Spleen (tissue), 13 donors: ENCODE measurements at places on chromosomes 3 and 15. TPM values are rescaled to one million over a fixed set of nuclear protein-coding genes. Genes with fewer than 3 reads are reported as not detected.
A peak's percentile ranks its signal among the peaks of the same experiment; 100 is the strongest.

DNA sequence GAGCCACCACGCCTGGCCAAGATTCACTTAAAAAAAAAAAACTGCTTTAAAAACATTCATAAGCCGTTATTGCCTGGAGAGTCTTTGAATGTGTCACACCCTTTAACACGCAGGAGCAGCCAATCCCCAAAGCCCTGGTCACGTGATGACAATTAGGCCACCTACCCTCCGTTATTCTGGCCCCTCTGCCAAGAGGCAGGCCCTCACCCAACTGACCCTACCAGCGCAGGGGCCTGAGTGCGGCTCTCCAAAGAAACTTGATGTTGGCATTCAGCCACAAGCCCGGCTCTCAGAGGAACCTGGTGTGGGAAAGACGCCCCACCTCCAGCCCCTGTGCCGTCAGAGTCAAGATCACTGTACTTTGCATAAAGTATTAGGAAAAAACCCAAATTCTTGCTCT is 11.6 kb upstream of the MUC4 start:
- H3K4me1 ChIP-seq, result no peaks in the 10 kb centered on the region
- DNase-seq, result no peak
- no peaks in the 10 kb centered on the region for H3K27me3 ChIP-seq
- H3K36me3 ChIP-seq, result no peaks in the 10 kb centered on the region
- H3K27ac ChIP-seq, result no peak overlapping the region

DNA sequence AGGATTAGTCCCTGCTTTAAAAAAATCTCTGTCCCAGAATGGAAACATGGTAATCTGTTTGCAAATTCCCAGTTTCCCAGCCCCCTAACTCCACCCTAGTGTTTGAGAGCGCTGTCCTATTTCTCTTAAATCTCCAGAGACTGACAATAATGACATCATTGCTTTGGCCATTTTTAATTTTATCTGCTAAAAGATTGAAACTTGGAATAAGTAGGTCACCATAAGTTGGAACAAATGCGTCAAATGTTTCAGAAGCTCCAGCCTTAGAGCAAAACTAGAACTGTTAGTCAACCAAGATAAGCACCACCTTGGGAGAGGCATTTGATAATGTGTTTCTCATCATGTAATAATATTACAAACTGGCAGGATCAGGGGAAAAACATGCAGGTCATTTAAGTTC is 25.7 kb upstream of the MB21D2 start:
- no peaks in the 10 kb centered on the region for H3K4me1 ChIP-seq
- no peaks in the 10 kb centered on the region for H3K36me3 ChIP-seq
- no peak overlapping the region for H3K27ac ChIP-seq

- no peak overlapping the region for H3K4me3 ChIP-seq
- H3K4me1 ChIP-seq, result no peaks in the 10 kb centered on the region
- no peaks in the 10 kb centered on the region for H3K36me3 ChIP-seq
- H3K27ac ChIP-seq, result no peak overlapping the region
- no peaks in the 10 kb centered on the region for H3K27me3 ChIP-seq
These were observed 147.6 kb downstream of the FAM43A start for GRCh38 chr3:194833114-194833910.

- H3K27me3 ChIP-seq, result no peaks in the 10 kb centered on the region
- peaks cover 27% of the 10 kb centered on the region for H3K4me1 ChIP-seq
- no peak overlapping the region for H3K27ac ChIP-seq
- H3K4me3 ChIP-seq, result no peak overlapping the region
- peaks cover 72% of the 10 kb centered on the region for H3K36me3 ChIP-seq
These were observed 4.7 kb downstream of the UNC45A start for GRCh38 chr15:90939756-90940155.

The CRYGS gene
- total RNA-seq, result 5.9 TPM

GRCh38 chr3:126314790-126315658 is 42.2 kb downstream of the KLF15 start:
- no peaks in the 10 kb centered on the region for H3K27me3 ChIP-seq
- H3K36me3 ChIP-seq, result no peaks in the 10 kb centered on the region
- DNase-seq, result peak; percentile 36

The GP9 gene
- total RNA-seq, result 7.9 TPM

The ARNT2 gene
- 7.7 TPM for total RNA-seq

The OXTR gene
- total RNA-seq, result 1.4 TPM
